ENCODE measurements at places on chromosomes 11 and 22.

- DNase-seq, result no peak
These were observed 29.1 kb upstream of the SYT7 start for GRCh38 chr11:61609980-61610366.

- DNase-seq, result no peak
These were observed 61.2 kb downstream of the CD82 start for GRCh38 chr11:44626645-44627044.

DNA sequence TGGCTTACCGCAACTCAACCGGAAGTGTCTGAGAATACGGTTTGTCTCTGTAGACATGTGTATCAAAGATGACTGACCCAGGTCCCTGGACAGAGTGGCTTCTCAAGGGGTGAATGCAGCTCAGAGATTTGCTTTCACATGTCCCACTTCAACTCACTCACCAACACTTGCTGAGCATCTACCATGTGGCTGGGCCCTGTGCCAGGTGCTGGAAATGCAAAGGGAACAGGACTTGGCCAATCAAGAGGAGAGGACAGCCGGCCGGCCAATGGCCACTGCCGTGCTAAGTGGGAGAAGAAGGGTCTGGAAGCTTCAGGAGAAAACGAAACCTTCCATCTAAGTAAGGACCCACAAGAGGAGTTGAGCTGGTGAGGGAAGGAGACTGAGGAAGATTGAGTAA, 151.3 kb downstream of the CEP164 start:
- DNase-seq, result no peak

DNA sequence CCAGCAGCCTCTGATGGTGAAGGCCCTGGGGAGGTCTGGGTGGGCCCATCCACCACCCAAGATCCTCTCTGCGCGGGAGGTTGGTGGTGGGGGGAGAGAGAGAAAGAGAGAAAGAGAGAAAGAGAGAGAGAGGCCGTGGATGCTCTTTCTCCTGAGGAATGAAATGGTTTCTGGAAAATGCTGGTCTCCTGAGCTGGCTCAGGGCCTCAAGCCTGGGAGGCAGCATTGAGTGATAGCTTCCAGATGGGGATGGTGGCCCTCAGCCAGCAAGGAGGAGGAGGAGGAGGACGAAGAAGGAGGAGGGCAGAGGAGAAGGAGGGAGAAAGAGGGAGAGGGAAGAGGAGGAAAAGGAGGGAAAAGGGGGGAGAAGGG, 4.6 kb downstream of the TSPAN32 start:
- no peak for DNase-seq

GRCh38 chr11:34481307-34481706, 32.3 kb downstream of the ELF5 start:
- no peak for DNase-seq

DNA sequence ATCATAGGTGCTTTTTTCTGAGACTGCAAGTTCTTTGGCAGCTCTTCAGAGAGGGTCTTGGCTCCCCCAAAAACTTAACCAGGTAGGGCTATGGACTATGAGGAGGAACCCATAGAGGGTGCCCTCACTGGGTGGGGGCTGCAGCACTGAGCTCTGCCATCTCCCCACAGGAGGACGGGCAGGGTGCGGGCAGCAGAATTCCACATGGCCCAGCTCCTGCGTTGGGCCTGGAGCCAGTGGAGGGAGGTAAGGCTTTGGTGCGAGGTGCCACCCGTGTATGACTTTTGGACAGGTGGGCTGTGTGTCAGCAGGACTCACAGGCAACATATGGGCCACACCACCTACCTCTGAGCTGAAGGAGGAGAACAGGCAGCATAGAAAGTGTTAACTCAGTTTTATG, 58.4 kb downstream of the PISD start:
- DNase-seq, result no peak

GRCh38 chr11:75100314-75100713, 3.6 kb upstream of the OR2AT4 start:
- DNase-seq, result no peak
